ENCODE measurements at places on chromosomes 5 and 9. TPM values are rescaled to one million over a fixed set of nuclear protein-coding genes. Genes with fewer than 3 reads are reported as not detected.

MYO10 gene
- total RNA-seq: 162 TPM

AFAP1L1 gene
- total RNA-seq: 15.0 TPM

BAAT gene
- under 0.01 TPM for total RNA-seq

PCDHGA8 gene
- total RNA-seq: 2.5 TPM

YTHDC2 gene
- 39.3 TPM for total RNA-seq

BSPRY gene
- 0.67 TPM for total RNA-seq

Data from melanocyte of skin (primary cell).